ENCODE measurements at places on chromosomes 5 and 9. TPM values are rescaled to one million over a fixed set of nuclear protein-coding genes. Genes with fewer than 3 reads are reported as not detected.

Gene PRRX2
- total RNA-seq, result 3.6 TPM

DNA sequence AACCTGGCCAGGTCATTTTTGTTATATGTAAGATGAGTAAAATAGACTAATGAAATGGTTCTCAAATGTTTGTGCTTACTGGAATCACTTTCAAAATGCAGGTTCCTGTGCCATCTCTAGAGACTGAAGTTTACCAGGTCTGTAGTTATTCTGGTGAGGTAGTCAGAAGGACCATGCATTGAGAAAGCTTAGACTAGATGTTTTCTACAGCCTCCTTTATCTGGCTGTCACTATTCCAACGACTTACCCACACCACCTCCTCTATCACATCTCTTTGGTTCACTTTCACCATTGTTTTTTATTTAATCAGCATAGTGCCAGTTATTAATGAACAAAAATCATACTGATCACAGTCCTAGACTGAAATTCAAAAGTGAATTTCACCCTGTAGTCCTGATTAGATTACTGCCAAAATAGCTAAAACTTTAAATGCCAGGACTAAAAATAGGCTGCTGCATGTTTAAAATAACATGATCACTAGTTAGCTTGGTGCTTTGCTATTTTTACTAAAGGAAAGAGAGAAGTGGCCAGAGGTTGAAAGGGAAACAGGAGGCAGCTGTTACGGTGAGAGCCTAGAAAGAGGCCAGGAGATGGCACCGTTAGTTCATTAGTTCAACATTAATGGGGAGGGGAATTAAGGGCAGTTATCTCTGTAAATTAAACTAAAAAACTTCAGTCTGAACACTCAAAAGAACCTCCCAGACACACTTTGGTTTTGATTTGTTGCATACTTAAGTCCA, 13.9 kb upstream of the FNIP1 start:
- DNase-seq, result peak; percentile 43

- DNase-seq, result no peak
Observed at GRCh38 chr9:32456564-32456963, 69.4 kb downstream of the RIGI start.

DNA sequence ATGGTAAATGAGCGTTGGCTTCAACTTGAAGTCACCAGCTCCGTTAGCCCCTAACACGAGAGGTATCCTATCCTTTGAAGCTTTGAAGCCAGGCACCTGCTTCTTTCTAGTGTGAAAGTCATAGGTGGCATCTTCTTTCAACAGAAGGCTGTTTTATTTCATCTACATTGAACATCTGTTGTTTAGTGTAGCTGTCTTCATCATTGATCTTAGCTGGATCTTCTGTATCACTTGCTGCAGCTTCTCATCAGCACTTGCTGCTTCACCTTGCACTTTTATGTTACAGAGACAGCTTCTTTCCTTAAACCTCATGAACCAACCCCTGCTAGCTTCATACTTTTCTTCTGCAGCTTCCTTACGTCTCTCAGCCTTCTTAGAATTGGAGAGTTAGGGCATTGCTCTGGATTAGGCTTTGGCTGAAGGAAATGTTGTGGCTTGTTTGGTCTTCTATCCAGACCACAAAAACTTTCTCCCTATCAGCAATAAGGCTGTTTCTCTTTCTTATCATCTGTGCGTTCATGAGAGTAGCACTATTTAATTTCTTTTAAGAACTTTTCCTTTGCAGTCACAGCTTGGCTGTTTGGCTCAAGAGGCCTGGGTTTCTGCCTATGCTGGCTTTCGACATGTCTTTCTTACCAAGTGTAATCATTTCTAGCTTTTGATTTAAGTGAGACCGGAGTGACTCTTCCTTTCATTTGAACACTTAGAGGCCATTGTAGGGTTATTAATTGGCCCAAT, 47.2 kb downstream of the PCSK5 start:
- peak; percentile 28 for DNase-seq

- no peak for DNase-seq
Observed at GRCh38 chr5:75361310-75361709, 24.3 kb downstream of the HMGCR start.
